SK-N-DZ (cell line): ENCODE measurements at places on chromosomes 3 and 15.

DNA sequence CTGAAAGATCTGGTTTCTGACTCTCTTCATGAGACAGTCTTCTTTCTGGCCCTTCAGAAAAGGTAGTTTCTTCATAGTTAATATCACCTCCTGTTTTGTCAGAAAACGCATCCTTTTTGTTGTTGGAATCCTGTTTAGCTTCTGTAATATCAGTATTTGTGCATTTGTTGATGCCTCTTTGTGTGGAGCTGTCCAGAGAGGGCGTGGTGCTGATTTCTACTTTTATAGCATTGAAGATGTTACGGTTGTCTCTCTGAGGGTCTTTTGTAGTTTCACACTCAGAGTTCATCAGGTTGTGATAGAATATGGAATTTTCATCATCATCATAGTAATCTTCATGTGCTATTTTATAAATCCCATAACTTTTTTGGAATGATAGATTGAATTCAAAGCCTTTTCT lies 8.9 kb downstream of the GPR149 start:
- no peak for DNase-seq

DNA sequence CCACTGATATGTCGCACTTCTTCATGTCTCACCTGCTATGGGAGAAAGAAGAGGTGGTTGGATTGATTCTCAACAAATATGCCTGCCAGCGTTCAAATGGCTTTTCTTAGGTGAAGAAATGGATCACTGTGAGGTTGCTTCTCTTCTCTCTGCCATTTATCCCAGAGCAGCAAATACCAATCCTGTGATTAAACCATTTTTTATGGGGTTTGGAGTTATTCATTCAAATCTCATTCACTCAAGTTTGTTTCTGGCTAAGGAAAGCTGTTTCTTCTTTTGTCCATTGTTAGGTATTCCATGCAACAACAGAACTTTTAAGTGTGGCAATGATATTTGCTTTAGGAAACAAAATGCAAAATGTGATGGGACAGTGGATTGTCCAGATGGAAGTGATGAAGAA lies 12.2 kb upstream of the C3orf52 start:
- no peak for DNase-seq

- no peak for DNase-seq
These were observed 65.7 kb downstream of the RASA2 start for GRCh38 chr3:141552440-141552991.

- DNase-seq: peak; percentile 96
These were observed at the start of gene TAMM41 for GRCh38 chr3:11846281-11847266. Gene TAMM41 (minus strand): TSS chr3:11846885. CDS start chr3:11846636, 249 bp downstream.

GRCh38 chr15:63067976-63068743 lies 25.6 kb downstream of the TPM1 start:
- no peak for DNase-seq

DNA sequence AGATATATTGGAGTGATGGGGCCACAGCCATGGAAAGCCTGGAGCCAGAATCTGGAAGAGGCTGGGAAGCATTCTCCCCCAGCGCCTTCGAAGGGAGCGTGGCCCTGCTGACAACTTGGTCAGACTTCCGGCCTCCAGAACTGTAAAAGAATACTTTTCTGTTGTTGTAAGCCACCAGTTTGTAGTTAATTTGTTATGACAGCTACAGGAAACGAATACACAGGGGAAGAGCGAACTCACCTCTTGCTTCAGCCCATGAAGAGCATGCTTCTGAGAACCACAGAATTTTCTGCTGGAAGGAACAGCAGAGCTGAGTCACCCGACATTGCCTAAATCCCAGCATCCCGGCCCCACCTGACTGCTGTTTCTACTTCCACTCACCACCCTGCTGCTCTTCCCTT lies 501.7 kb downstream of the SHQ1 start:
- DNase-seq: no peak

- no peak for DNase-seq
These were observed 10.6 kb downstream of the LRIG1 start for GRCh38 chr3:66490214-66490613.

DNA sequence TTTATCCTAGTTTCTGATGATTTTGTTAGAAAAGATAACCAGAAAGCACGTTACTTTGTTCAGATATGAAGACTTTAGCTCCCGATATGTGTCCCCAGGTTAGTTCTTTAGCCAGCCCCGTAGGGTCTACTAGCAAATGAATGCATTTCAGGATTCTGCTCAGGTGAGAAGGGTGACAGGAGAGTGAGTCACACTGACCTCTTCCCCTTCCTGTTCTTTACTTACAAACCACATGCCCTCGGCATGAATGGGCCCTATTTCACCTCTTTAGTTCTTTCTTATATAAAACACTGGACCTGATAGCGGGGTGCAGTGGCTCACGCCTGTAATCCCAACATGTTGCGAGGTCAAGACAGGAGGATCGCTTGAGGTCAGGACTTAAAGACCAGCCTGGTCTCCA lies 98.4 kb downstream of the SLC49A4 start:
- no peak for DNase-seq

GRCh38 chr15:74389241-74390048 lies 22.0 kb upstream of the CYP11A1 start:
- peak; percentile 41 for DNase-seq

- no peak for DNase-seq
These were observed 35.3 kb downstream of the SPG21 start for GRCh38 chr15:64954395-64954794.

DNA sequence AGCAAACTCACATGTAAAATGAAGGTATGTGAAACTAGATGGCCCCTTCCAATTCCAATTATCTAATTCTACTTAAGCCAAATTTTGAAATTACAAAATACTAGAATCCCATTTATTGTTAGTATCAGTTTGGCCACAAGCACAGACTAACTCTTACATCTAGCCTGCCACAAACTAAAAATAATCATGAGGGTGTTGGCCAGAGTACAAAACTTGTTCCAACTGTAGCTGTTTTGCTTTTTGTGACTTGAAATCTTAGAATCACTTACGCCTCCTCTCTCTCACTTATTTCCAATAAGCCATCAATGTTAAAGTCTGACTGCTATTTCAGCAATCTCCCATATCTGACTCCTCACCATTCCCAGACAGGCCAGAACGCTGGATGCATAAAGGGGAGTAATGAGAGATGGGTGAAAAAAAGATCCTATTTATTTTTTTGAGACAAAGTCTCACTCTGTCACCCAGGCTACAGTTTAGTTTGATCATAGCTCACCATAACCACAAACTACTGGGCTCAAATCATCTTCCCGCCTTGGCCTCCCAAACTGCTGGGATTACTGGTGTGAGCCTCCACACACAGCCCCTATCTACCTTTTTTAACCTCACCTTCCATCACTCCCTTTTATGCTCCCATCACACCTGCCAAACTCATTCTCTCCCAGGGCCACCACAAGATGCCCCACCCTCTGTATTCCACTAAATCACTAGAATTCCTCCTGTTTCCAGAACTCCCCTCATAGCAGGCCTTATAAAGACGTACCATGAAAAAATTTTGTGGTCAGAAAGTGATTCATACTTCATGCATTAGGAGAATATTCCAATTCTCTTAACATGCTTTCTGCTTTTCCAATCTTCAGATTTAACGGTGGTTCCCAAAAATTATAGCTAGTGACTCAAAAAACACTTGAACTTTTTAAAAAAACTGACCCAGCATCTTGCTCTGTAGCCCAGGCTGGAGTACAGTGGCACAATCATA lies 36.5 kb downstream of the ATOSA start:
- no peak for DNase-seq

GRCh38 chr3:46116996-46117395 lies 89.7 kb upstream of the XCR1 start:
- DNase-seq: no peak

- DNase-seq: no peak
These were observed 396.6 kb downstream of the SOX2 start for GRCh38 chr3:182108371-182108770.

- DNase-seq: no peak
These were observed 8.3 kb downstream of the CCDC13 start for GRCh38 chr3:42764561-42765295.

GRCh38 chr15:41809526-41810220 lies 18.2 kb upstream of the JMJD7 start:
- no peak for DNase-seq

- DNase-seq: no peak
These were observed 171.6 kb downstream of the PPM1L start for GRCh38 chr3:160927620-160928019.

GRCh38 chr3:69914395-69914794 lies 85.1 kb upstream of the SAMMSON start:
- no peak for DNase-seq

GRCh38 chr15:47975427-47975826 lies 145.4 kb upstream of the SLC24A5 start:
- DNase-seq: no peak

DNA sequence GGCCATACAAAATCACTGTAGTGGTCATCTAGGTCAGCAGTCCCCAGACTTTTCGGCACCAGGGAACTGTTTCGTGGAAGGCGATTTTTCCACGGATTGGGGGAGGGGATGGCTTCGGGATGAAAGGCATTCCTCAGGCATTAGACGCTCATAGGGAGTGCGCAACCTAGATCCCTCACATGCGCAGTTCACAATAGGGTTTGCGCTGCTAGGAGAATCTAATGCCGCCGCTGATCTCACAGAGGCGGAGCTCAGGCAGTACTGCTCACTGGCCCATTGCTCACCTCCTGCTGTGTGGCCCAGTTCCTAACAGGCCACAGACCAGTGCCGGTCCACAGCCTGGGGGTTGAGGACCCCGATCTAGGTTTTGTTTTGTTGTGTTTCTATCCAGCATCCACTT lies 200.1 kb downstream of the SLC9A9 start:
- no peak for DNase-seq

- DNase-seq: no peak
These were observed 742.4 kb downstream of the NAALADL2 start for GRCh38 chr3:175601521-175601920.

- no peak for DNase-seq
These were observed 70.5 kb downstream of the CHD2 start for GRCh38 chr15:92970656-92971055.

GRCh38 chr15:64623347-64623996 lies 151.9 kb downstream of the RBPMS2 start:
- DNase-seq: no peak

DNA sequence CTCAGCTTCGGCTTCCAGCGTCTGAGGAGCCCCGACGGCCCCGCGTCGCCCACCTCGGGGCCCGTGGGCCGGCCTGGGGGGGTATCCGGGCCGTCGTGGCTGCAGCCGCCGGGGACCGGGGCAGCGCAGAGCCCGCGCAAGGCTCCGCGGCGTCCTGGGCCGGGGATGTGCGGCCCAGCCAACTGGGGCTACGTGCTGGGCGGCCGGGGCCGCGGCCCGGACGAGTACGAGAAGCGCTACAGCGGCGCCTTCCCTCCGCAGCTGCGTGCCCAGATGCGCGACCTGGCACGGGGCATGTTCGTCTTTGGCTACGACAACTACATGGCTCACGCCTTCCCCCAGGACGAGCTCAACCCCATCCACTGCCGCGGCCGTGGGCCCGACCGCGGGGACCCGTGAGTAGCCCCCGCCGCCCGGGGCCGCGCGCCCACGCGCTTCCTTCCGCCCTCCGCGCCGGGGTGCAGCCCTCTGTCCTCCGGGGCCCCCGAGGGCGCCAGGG lies 462 bp downstream of the EDEM1 start:
- DNase-seq: no peak

- no peak for DNase-seq
These were observed 129.7 kb downstream of the ARNT2 start for GRCh38 chr15:80533790-80534333.

- DNase-seq: no peak
These were observed 356.0 kb upstream of the LMCD1 start for GRCh38 chr3:8145661-8146060.

DNA sequence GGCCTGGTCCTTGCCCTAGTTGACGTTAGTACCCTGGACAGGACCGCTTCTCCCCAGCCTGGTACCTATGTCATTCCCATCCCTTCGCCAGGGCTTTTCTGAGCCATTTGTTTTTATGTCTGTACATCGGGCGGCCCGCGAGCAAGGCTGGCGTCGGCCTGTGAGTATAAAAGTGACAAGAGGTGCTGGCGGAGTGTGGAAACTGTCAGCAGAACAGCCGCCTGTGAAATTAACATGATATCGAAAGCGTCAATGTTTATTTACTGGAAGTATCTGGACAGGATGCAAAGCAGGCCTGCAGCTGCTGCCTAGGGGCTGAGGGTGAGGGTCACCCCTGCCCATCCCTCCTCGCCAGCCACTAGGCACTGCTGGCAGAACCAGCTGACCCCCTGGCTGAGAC lies 33.4 kb downstream of the LINGO1 start:
- DNase-seq: no peak

GRCh38 chr15:59995568-59996297 lies 8.4 kb upstream of the FOXB1 start:
- no peak for DNase-seq

DNA sequence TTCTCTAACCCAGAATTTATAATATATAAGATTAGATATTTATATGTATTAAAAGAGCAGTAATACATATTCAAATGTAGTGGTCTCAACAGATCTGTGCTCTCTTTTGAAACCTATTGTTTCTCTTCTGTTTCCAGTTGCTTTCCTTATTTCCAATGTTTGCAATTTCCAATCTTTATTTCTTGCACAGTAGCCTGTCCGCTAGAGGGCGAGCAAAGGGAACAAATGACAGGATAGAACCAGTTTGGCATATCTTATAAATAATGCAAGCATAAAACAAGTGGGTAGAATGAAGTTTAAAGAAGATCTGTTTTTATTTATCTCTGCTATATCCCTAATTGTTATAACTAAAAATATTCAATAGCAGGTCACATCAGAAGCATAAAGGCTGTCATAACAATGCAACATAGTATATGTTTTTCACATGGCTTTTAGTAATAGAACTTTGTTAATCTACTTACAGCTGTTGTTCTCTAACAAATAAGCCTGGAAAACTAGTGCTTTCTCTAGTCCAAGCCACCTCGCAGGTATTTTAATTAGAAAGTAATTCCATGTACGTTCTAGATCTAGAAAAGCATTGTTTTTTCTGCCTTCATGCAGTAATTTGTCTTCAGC lies 15.1 kb upstream of the TCAIM start:
- DNase-seq: peak; percentile 29

DNA sequence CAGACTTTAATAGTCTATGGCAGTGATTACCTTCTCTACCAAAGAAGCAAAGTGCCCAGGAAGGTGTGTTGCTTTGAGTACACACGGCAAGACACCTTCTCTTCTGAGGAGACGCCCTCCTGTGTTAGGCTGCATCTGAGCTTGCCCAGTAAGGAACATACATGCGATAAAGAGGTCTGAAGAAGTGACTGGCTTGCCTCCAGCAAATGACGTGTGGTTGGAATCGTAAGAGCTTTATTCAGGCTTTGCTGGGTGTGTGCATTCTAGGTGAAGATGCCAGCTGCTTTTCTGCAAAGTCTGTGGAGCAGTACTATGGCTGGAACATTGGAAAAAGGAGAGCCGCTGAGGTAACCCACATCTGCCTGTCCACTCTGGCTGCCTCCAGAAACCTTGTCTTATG lies 22.4 kb downstream of the MAP6D1 start:
- DNase-seq: no peak
